ENCODE measurements at places on chromosomes 12 and 14.

GRCh38 chr14:100523131-100523842, 63.9 kb downstream of the BEGAIN start:
- DNase-seq, result no peak

GRCh38 chr14:20679907-20680306, 4.5 kb upstream of the RNASE4 start:
- no peak for DNase-seq

DNA sequence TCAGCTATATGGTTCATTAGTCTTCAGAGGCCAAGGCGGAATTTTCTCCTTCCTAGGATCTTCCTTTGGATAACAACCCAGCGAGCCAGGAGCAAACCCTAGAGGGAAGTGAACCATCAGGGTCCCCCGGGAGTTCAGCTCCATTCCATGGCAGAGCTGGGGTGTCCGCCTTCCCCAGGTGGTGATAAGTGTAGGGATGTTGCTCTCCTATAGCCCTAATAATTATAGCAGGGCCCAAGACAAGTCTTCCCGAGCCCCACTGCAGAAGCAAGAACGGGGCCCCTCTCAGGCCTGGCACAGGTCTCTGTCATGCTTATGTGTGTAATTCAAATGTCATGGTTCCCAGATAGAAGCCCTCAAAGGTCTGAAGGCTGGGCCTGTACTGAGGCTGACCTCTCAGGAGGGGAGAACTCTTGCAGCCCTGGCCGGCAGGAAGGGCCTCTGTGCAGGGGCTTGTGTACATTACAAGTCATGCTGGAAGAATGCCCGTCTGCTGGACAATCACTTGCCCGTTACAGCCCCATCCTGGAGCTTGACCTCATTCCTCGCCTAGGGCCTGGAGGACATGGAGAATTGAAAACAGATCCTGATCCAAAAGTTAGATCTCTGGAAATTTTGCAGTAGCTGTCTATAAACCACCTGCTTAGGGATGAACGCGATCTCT, 17.3 kb downstream of the LRTM2 start:
- no peak for DNase-seq

GRCh38 chr14:73935666-73936065, 14.2 kb downstream of the FAM161B start:
- DNase-seq, result no peak

- DNase-seq, result peak; percentile 24
These were observed 23.5 kb upstream of the INF2 start for GRCh38 chr14:104665657-104666522.

- DNase-seq, result no peak
These were observed 2.6 kb downstream of the WNK1 start for GRCh38 chr12:754851-755562.

DNA sequence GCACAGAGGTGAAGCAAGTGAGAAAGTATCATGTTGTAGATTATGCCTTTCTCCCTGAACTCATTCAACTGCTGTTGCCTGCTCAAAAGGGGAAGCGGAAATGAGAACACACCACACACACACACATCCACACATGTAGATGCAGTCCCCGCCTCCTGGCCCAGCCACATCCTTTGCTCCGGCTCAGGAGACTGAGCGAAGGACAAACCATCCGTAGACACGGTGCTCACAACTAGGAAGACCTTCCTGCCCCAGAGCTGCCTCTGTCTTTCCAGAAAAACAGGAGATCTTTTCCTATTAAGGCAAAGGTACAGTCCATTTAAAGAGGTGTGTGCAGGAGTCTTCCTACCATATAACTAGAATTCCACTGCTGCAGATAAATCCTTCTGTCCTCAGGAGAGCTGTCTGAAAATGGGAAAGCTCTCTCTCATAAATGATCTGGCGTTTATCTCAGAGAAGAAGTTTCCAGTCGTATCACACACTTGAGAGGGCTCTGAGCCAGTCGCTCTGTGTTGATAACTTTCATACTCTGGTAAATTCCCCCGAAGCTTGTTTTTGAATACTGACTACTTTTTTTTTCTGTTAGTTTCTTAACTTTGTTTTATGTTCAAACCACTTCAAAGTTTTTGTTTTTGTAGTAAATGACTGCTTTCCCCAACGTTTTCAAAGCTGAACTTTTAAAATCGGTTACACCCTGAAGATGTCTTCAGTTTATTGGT, at the start of gene TESPA1:
TESPA1 (minus strand) TSS at position 105 of the 719 bp plus-strand sequence. CDS start 10,200 bp downstream, outside the sequence.
- DNase-seq, result peak; percentile 75

DNA sequence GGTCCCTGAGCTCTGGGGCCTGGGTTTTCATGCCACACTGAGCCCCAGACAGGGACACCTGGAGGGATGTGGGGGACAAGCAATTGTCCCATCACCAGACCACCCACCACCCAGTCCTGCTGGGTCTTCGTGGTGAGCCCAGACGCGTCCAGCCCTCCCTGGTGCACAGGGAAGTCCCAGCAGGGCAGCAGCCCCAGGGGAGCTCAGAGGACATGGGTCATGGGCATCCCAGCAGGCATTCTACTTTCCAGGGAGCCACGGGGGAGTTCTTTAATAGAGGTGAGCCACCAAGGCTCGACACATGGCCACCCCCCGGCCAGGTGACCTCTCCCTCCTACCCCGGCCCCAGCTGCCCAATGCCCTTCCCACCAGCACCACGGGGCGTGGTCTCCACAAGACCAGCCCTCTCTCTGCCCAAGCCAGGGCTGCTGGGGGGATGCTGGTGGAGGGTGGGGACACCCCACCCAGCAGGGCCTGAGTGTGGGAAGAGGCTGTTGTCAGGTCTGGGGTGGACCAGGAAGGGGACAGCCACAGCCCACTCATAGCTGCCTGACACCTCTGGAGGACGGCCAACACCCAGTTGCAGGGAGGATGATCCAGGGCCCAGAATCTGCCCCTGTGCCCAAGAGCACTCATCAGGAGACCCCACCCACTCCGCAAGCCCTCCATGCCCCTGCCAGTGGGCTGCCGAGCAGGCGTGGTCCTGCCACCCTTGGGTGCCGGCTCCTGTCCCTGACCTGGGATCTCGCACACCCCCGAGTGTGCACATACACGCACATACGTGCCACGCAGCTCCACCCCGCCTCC, 14.1 kb downstream of the AKT1 start:
- DNase-seq, result no peak

- no peak for DNase-seq
These were observed 2.6 kb downstream of the RTL1 start for GRCh38 chr14:100900837-100901390.

GRCh38 chr12:31315044-31315715, 10.8 kb downstream of the SINHCAF start:
- DNase-seq, result no peak

Data from activated CD8-positive, alpha-beta memory T cell treated with anti-CD3 and anti-CD28 coated beads for 1 hour (primary cell).